ENCODE measurements at places on chromosomes 5 and 9. TPM values are rescaled to one million over a fixed set of nuclear protein-coding genes. Genes with fewer than 3 reads are reported as not detected.

DNA sequence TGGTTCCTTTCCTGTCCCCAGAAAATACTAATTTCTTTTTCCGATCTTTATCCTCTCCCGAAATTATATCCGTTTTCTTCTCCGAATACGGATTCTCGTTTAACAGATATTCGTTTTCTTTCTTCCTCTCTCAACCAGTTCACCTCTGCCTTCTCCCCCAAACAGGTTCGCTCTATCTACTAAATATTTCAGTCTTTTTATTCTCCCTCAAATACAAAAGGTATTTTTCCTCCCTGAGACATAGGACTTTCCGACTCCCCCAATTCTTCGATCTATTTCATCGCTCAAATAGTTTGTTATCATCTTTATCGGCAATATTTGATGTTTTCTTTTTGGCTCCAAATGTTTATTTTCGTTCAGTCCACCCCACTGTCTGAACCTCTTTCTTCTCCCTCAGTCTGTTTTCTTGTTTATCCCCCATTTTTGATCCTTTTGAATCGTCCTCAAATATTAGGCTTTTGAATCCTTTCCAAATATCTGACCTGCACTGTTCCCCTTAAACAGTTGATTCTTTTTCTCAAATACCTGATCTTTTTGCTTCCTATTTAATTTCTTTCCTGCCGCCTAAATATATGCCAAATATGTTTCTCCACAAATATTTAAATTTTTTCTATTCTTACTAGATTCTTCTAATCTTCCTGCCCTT is 4.4 kb downstream of the PITX1 start:
- H3K27ac ChIP-seq = no peak overlapping the region
- no peak overlapping the region for H3K4me3 ChIP-seq
- H3K27me3 ChIP-seq = peaks cover 62% of the 10 kb centered on the region
- H3K4me1 ChIP-seq = peaks cover 15% of the 10 kb centered on the region

DNA sequence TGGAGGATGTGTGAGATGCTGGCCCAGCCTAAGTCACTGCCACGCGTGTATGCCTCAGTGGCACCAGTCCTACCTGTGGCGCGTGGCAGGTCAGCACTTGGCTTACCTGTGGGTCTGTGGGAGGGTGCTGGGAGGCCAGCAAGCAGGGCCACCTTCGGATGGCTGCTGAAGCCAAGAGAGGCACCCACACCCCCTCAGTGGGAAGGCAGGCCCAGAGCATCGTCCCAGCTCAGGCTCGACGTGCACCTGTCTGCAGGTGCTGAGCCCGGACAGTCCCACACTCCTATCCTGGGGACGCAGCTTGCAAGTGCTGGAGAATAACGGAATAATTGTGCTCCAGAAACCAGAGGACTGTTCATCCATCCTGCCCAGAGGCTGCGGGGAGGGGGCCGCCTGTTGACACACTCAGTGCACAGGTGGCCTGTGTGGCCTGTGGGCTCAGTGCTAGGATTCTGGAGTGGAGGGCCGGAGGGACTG is 24.0 kb downstream of the NKD2 start:
- H3K27me3 ChIP-seq = no peaks in the 10 kb centered on the region
- H3K27ac ChIP-seq = no peak overlapping the region
- H3K36me3 ChIP-seq = no peaks in the 10 kb centered on the region
- no peaks in the 10 kb centered on the region for H3K4me1 ChIP-seq

HEMGN gene
- polyA plus RNA-seq = not detected

CCNJL gene
- polyA plus RNA-seq = 3.8 TPM

PCDHGA1 gene
- 0.19 TPM for polyA plus RNA-seq

- H3K4me3 ChIP-seq = no peak overlapping the region
- no peaks in the 10 kb centered on the region for H3K4me1 ChIP-seq
- H3K27ac ChIP-seq = no peak overlapping the region
- H3K27me3 ChIP-seq = no peaks in the 10 kb centered on the region
These were observed 142.9 kb downstream of the OSTF1 start for GRCh38 chr9:75231167-75231566.

DNA sequence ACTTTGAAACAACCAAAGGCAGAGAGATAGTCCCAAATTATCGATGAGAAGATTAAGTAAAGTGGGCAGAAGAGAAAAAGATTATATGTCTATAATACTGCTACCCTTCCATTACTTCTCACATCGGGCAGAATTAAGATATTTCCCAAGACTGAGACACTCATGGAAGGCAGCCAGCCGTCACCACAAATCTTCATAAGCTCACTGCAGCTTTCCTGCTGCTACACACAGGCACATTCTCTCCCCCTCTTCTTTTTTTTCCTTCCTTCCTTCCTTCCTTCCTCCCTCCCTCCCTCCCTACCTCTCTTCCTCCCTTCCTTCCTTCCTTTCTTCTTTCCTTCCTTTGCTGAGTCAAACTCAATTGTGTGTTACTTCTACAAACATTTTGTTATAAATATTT is 58.7 kb upstream of the SPATA31C2 start:
- no peak overlapping the region for H3K4me3 ChIP-seq
- H3K27ac ChIP-seq = peak overlapping the region; percentile 41
- no peaks in the 10 kb centered on the region for H3K36me3 ChIP-seq
- H3K27me3 ChIP-seq = no peaks in the 10 kb centered on the region

DNA sequence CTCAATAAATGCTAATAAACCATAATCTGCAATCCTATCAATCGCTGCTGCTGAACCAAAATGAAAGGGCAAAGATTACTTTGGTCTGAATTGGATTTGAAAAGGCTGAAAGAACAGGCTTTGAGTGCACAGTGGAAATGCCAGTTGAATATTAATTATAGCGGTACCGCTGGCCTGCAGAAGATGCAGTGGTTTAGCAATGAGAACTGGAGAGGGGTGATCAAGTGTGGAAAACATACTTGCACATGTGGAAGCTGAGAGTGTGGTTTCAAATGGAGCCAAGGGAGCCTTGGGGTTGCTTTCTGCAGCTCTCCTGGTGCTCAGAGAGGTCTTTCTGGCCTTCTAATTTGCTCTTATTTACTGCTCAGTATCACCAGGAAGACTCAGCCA is 133.9 kb downstream of the PTTG1 start:
- H3K27me3 ChIP-seq = no peaks in the 10 kb centered on the region
- no peaks in the 10 kb centered on the region for H3K36me3 ChIP-seq
- no peak overlapping the region for H3K27ac ChIP-seq
- H3K4me3 ChIP-seq = no peak overlapping the region
- DNase-seq = no peak

DNA sequence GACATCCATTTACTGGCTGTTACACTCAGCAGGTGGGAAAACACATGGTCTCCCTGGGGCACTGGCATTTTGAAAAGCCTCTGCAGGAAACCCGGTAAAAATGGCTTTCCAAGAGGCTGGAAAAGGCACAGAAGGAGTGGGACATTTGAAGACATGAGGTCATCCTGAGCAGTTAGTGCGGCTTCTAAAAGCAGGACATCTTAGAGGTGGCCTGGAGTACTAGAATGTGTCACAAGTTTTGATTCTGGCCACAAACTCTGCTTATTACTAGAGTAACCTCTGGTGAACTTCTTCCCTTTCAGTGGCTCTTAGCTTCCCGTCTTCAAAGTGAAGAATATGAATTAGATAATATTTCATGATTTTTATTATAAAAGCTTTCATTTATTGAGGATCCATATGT is 423.0 kb upstream of the BRINP1 start:
- H3K4me1 ChIP-seq = no peaks in the 10 kb centered on the region
- DNase-seq = no peak
- no peak overlapping the region for H3K4me3 ChIP-seq
- H3K27me3 ChIP-seq = no peaks in the 10 kb centered on the region
- no peak overlapping the region for H3K27ac ChIP-seq

GRCh38 chr9:89843591-89843990 is 238.8 kb downstream of the GADD45G start:
- H3K36me3 ChIP-seq = no peaks in the 10 kb centered on the region
- H3K27ac ChIP-seq = no peak overlapping the region
- no peaks in the 10 kb centered on the region for H3K27me3 ChIP-seq
- no peak for DNase-seq
- H3K4me3 ChIP-seq = no peak overlapping the region

DNA sequence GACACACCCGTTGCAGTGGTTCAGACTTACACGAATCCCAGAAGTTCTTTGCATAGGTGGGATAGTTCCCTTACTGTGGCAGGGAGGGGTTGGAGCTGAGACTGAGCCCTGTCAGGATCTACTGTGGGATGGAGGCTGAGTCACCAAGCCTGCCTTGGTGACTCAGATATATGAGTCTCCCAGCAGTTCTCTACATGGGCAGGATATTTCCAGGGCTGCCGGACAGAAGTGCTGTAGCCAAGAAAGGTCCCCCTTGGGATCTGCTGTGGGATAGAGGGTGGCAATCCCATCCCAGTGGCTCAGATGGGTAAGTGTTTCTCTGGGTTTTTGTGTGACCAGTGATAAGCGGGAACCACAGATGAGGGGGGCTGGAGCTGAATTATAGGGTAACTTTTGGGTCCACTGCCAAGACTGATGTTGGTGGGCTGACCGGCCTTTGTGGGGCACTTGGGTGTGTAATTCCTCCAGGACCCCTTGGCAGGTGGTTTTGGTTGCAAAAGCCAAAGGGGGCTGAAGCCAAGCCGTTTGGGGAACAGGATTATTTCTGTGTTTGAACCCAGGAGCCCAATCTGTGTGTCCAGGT is 18.7 kb downstream of the XRCC4 start:
- DNase-seq = no peak
- no peaks in the 10 kb centered on the region for H3K36me3 ChIP-seq
- H3K27ac ChIP-seq = no peak overlapping the region
- H3K4me1 ChIP-seq = no peaks in the 10 kb centered on the region
- no peaks in the 10 kb centered on the region for H3K27me3 ChIP-seq
- H3K4me3 ChIP-seq = no peak overlapping the region

DNA sequence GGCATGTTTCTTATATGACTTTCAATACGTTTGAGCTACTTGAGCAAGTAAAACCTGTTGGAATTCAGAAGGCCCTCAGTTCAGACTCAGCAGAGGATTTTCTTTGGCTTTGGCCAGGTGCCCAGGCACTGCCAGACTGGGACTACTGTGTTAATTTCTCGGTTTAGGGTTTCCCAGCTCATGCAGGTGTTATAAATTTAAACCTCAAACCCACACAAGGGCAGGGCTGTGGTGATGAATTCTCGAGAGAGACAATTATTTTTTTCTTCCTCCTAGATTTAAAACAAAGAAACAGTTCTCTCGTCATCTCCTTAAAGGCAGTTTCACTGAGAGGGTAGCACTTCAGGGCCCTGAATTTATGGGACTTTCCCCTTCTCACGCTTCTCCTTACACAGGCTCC is 406.0 kb upstream of the PIK3R1 start:
- H3K36me3 ChIP-seq = no peaks in the 10 kb centered on the region
- H3K27me3 ChIP-seq = no peaks in the 10 kb centered on the region
- no peak for DNase-seq
- H3K4me1 ChIP-seq = no peaks in the 10 kb centered on the region

- no peaks in the 10 kb centered on the region for H3K36me3 ChIP-seq
- H3K27me3 ChIP-seq = no peaks in the 10 kb centered on the region
- no peaks in the 10 kb centered on the region for H3K4me1 ChIP-seq
- H3K4me3 ChIP-seq = no peak overlapping the region
These were observed 385.7 kb downstream of the PLK2 start for GRCh38 chr5:58074222-58074621.

- no peaks in the 10 kb centered on the region for H3K36me3 ChIP-seq
- no peak for DNase-seq
- H3K27me3 ChIP-seq = no peaks in the 10 kb centered on the region
These were observed 36.3 kb upstream of the CDH10 start for GRCh38 chr5:24681106-24681505.

KCNN2 gene
- 1.7 TPM for polyA plus RNA-seq

WWC1 gene
- polyA plus RNA-seq = 74.4 TPM

SHOC1 gene
- 2.5 TPM for polyA plus RNA-seq

DNA sequence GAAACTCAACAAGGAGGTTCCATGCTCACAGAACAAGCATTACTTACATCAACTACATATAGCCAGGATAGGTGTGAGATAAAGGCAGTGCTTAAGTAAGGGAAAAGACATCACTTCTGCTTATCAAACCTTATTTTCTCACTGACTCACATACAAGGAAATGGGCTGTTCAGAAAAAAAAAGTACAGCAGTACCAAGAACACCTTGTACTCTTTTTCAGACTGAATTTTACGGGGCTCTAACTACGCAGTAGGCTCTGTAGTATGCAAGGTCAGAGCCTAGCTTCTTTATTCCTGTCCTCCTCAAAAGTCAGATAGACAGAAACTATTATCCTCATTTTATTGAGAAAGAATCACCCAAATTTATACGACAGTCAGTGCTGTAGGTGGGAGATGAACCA is 5.8 kb downstream of the PSMB7 start:
- H3K27me3 ChIP-seq = no peaks in the 10 kb centered on the region
- H3K27ac ChIP-seq = peak overlapping the region; percentile 53
- peak overlapping the region; percentile 33 for H3K4me3 ChIP-seq
- H3K36me3 ChIP-seq = peaks cover 62% of the 10 kb centered on the region
- no peak for DNase-seq
- no peaks in the 10 kb centered on the region for H3K4me1 ChIP-seq

All from kidney (tissue), 22 donors.